MG63 (cell line): ENCODE measurements at places on chromosomes 13 and 19. TPM values are rescaled to one million over a fixed set of nuclear protein-coding genes. Genes with fewer than 3 reads are reported as not detected.

Gene DPF1
- 6.9 and 7.0 TPM in 2 replicates for total RNA-seq

GRCh38 chr13:29887686-29888085, 37.3 kb upstream of the UBL3 start:
- DNase-seq: no peak

GRCh38 chr13:33184112-33184490, 101.5 kb downstream of the STARD13 start:
- DNase-seq: no peak

- no peak for DNase-seq
Observed at GRCh38 chr13:98900442-98900841, 77.4 kb downstream of the DOCK9 start.

GRCh38 chr19:49975051-49975450, 14.1 kb upstream of the SIGLEC11 start:
- no peak for DNase-seq

GRCh38 chr13:30145709-30146367, 161.5 kb downstream of the KATNAL1 start:
- DNase-seq: no peak

DNA sequence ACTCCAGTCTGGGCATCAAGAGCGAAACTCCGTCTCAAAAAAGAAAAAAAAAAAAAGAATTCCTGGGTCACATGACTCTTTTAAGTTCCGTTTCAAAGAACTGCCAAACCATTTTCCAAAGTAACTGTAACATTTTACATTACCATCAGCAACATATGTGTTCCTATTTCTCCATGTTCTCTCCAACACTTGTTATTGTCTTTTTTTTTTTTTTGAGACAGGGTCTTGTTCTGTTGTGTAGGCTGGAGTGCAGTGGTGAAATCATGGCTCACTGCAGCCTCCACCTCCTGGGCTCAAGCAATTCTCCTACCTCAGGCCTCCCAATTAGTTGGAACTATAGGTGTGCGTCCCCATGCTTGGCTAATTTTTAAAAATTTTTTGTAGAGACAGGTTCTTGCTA, 6.5 kb downstream of the LGALS7B start:
- no peak for DNase-seq

- no peak for DNase-seq
Observed at GRCh38 chr19:18966307-18966706, 25.3 kb upstream of the HOMER3 start.

DNA sequence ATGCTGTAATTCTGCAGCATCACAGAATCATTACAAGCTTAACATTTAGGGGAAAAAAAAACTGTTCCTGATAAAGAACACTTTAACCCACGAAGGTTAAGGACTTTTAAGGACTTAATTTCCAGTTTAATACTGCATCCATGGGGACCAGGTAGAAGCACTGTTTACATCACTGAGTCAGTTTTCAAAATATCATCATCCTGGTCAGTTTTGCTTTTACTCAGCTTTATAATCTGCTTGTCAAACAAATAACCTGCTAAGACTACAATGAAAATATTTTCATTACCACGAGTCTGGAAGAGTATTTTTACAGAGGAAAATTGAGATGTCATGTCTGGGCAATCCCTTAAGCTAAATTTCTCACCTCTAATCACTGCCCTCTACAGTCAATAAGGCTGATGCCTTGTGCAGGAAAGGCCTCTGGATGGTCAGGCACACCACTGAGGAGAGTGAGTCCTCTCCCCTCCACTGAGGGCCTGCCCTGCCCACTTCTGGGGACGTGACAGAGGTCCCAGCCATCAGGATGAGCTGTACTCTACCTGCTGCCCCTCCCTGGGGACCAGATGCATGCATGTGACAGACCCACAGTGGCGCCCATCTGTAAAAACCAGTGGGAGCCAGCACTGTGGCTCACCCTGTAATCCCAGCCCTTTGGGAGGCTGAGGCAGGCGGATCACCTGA, 31.0 kb downstream of the FOXO1 start:
- no peak for DNase-seq
